ENCODE measurements at places on chromosomes 5 and 9.
A peak's percentile ranks its signal among the peaks of the same experiment; 100 is the strongest.

DNA sequence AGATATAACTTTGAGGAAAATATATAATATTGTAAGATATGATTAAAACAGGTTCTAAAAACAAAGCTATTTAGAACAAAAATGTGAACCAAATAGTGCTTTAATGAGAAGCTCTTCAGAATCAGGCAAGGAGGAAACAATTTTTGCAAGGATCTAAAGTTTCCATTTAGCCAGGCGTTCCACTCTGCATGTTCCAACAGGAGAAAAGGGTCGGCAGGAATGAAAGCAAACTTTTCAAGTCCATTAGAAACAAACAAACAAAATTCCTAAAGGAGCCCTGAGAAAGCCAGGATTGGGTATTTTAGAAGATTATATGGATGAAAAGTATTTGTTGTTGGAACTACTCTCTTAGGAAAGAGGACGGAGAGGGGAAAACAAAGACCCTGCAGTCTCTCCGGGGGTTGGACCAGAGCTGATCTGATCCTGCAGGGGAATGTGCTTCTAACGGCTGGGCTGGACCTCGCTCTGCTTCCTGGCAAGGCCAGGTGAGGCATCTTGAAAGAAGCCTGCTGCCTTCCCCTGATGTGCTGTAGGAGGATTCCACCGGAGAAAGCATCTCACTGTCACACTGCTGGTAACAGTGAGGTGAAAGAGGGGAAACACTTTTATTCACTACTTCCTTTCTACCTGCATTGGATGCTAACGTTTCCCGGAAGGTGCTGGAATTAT, 94.6 kb downstream of the PRRT1B start:
- DNase-seq, result no peak

DNA sequence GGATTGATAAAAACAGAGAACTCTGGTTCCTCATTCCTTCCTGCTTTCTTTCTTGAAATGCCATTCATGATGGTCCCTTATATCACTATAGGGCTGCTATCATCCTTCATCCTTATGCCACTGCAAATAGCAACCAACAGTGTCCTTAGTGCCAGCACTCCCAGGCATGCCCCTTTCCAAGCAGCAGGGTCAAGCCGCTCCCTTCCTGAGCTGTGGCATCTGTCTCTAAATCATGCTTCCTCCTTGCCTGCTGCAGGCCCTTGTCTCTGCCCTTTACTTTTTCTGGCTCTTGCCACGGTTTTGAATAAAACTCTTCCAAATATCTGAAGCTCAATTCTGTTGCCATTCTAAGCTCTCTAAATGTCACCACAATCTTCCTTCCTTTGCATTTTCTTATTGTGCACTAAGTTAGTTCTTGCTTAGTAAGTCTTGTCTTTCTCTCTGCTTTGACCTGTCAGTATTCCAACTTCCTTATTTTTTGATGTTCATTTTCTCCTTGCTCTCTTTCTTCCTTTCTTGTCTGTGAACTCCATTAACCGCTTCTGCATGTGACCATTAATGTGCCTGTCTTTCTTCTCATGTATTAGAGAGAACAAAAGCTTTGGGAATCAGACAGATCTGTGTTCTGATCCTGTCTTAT, 19.9 kb downstream of the TLR4 start:
- no peak for DNase-seq

DNA sequence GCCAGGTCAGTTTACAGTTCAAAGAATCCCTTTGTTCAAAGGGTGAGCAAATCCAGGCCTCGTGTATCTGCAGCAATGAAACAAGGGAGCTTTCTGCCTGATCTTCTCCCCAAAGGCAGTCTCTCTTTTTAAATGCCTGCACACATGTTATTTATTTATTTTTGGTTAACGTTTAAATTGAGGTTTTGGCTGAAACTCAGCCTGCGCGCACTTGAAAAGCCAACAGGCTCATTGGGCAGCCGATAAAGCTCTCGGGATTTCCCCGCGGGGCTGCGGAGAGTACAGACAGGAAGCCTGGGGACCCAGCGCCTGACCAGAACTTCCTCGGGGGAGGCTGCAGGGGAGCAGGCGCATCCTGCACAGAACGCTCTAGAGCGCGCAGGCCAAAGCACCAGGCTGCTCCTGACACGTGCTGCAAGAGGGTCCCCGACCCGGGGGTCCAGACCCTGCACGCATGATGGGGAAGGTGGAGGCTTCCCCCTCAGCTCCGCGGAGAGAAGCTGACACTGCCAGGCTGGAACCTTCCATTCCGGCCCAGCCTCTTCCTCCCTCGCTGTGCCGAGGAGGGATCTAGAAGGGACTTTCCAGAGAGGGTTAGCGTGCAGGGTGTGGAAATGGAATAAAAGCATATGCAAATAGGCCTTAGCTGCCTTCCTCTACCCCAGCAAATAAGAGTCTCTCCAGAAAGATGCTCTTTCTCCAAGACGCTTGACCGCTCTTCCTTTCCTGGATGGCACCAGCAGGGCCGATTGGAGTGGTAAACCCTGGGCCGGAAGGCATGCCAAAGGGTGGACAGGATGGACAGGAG, 46.1 kb downstream of the PTTG1 start:
- no peak for DNase-seq

DNA sequence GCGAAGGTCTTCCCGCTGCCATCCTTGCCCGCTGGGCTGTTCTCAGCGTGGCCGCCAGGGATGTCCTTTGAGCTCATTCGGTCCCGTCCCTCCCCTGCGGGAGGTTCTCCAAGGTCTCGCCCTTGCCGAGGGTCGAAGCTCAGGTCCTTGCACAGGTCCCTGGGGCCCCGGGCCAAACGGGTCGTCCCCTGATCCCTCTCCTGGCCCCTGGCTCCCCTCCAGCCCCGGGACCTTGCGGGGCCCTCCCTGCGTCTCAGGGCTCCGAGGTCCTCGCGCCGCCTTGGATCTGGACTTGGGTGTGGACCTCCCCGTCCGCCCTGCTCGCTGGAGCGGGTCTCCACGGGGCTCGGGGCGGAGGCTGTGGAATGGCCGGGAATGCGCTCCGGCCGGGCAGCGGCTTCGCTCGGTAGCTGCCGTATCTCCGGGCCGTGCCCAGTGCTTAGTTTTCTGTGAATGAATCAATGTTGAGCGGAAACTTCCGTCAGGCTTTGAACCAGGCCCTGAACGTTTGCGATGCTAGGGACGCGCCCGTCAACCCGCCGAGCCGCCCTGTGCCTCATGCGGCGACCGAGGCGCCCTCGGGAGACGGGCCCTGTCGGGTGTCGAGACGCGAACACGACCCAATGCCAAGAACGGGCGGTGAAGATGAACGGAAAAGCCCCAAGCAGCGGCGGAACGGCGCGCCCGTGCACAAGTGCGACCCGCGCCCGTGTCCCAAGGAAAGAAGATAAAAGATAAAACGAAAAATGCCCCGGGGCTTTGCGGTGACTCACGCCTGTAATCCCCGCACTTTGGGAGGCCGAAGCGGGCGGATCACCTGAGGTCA, 780 bp downstream of the RNU6ATAC start:
- no peak for DNase-seq

DNA sequence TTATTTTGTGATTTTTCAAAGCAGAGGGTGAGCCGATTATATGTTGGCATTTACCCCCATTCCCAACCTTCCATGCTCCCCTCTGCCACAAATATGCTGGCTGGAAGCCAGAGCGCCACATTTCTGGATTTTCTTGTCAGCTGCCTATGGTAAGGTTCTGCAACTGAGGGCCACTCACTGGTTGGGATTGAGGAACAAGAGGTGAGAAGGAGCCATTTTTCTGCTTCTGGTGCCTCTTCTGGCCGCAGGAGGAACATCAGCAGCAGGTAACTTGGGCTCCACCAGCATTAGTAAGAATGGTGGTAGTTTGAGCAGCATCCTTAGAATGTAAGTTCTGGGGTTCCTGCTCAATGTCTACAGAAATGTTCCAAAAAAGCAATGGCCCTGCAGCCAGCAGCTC, 159.5 kb upstream of the MAST4 start:
- DNase-seq, result no peak

DNA sequence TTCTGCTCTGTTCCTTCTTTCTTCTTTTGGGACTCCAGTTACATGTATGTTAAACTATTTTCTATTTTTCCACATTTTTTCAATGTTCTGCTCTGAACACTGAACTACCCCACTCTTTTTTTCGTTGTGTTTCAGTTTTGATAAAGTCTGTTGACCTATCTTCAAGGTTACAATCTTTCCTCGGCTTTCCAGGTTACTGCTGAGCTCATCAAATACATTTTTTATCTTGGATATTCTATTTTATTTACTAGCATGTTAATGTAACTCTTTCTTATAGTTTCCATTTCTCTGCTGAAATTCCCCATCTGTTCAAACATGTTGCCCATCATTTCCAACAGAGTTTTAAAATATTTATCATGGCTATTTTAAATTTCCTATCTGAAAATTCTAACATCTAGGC, 13.8 kb downstream of the NEUROG1 start:
- DNase-seq, result no peak

- DNase-seq, result peak; percentile 9
Measured at GRCh38 chr5:28281351-28281750, 1243.0 kb upstream of the CDH9 start.

GRCh38 chr9:77725046-77725694, 77.0 kb upstream of the GNA14 start:
- DNase-seq, result no peak

DNA sequence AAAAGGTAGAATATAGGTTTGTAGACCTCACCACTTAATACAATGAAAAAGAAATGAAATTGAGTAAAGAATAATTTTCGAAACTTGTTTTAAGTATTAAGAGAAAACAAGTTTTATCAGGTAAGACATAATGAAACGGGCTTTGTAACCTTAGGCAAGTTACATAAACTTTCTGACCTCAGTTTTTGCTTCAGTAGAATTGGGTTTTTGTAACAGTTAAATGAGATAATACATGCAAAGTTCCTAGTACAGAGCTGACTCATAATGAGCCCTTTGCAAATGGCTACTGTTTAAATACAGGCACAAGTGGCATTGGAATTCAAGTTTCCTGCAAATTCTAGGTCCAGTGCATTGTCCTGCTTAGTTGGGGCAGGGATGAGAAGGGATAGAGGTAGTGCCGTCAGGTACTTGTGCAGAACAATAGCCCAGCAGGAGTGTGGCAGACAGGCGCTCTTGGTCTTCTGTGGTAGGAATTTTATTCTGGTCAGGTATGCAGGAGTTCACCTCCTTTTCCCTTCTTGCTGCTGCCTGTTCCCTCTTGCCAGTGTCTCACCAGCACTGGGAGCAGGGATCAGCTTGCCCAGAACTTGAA, 203.8 kb downstream of the PBX3 start:
- no peak for DNase-seq

DNA sequence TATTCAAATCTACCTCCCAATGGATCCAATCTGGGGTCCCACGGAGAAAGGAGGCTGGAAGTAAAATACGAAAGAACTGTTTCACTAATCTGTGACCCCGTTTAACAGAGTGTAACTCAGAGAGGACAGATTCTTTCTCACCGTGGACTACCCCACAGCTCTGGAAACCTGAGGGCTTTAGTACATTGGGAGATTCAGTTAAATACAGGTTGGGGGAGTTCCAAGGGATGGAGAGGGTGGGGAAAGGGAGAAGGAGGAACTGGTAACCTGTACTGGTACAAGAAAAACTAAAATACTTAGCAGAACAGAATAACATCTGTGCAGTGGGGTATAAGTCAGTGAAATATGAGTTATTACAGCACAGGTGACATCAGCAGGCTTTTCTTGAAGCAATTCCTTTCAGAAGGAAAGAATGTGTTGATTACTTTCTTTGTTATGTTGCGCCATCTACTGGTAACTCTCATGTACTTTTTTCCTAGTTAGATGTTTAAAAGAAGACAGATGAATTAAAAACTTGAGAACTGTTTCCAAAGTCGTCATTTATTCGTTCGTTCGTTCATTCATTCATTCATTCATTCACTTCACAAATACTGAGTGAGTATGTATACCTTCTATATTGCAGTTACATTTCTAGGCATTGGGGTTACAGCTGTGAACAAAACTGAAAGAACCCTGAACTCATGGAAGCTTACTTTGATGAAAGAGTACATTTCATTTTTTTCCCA, 30.0 kb upstream of the STOM start:
- DNase-seq, result peak; percentile 37

GRCh38 chr5:99775189-99775588, 760.0 kb upstream of the FAM174A start:
- DNase-seq, result no peak

- DNase-seq, result no peak
Measured at GRCh38 chr5:170306381-170306831, 8.8 kb upstream of the LCP2 start.

DNA sequence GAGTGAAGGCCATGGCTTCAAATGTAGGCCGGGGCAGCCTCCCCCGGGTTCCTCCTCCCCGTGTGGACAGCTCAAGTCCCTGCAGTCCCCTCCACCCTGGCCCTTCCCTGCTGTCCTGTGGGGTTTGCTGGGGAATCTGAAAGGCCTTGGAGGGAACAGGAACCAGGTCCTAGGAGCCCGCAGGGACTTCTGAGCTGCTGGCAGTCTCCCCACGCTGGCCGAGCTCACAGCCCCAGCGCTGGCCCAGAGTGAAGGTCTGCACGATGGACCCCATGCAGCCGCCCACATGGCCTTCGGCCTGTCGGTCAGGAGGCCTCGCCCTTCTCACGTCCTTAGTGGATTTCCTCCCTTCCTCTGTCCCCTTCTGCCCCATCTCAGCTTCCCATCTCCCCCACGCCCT, 25.7 kb upstream of the NOTCH1 start:
- no peak for DNase-seq

- DNase-seq, result no peak
Measured at GRCh38 chr5:4544049-4544670, 596.0 kb upstream of the ADAMTS16 start.

DNA sequence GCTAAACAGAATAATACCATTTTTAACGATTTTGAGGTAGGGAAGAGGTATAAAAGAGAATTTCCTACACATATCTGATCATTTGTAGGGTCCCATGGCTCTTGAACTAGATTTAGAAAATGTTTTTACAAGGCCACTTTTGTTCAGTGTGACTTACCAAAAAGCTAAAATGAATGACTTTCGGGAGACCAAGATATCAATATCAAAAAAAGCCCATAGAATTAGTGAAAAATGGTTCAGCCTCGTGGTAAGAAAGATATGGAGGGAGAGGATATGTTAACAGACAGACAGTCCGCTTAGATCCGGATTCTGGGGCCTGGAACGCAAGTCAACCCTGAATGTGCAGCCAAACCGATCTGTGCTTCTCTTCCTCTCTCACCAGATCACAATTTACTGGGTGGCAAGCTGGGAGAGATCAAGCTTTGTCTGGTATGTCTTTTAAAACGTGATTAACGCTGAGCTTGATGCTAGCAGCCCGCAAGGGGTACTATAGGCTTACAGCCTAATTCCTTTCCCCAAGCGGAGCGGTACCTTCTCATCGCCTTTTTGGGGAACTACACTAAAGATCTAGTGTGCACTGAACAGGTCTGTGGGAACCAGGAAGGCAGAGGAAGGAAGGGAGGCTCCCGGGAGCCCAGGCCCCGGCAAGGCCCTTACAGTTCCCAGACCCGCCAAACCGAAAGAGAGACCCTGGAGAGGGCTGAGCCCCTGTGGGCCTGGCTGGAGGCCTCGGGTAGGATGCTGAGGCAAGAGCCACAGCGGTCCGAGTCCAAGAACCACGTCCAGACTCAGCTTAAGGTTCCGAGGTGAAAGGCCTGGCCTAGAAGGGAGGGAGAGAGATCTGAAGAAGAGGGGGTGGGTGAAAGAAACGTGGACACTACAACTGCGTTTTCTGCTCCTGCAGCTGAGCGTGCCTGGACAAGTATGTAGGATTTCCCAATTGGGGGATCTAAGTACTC, 2.9 kb downstream of the NR2F1-AS1 start:
- no peak for DNase-seq

GRCh38 chr9:70111641-70112236, 68.1 kb downstream of the MAMDC2 start:
- no peak for DNase-seq

GRCh38 chr5:81505672-81506071, 111.7 kb upstream of the ACOT12 start:
- no peak for DNase-seq
